ENCODE measurements at places on chromosomes 2 and 18.
A peak's percentile ranks its signal among the peaks of the same experiment; 100 is the strongest.

DNA sequence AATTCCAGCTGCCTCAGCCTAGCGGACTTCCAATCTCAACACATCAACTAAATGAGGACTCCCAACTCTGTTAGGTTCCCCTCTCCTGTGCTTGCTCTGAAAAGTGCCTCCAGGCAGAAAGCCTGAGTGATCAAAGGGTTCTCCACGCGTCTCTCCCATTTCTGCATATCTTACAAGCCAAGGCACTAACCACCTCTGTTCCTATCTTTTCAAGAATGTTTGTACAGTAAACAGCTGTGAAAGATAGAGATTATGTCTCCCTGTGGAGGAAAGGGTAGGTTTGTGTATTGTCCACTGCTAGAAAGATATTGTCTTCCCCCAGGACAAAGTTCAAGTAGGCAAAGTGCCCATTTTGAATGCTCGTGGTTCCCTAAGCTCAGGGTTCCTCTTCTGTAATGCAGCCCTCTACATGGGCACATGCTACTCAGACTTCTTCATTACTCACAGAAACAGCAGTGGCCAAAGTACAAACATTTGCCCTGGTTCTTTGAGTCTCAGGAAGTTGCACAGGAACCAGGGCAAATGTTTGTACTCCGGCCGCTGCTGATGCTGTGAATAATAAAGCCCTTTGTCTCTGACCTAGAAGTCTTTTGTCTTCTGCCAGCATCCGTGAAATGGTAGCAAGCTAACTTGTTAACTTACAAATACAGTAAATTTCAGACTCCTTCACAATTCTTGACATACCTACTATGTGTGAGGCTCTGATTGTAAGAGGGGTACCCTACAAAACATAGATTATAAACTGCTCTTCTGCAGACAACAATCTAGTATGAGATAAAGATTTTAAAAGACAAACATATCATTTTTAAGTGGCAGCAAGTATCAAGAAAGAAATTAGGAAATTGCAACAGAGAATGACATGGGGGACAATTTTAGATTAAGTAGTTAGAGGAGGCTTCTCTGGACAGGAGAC, 44.5 kb downstream of the PKDCC start:
- DNase-seq: peak; percentile 59

DNA sequence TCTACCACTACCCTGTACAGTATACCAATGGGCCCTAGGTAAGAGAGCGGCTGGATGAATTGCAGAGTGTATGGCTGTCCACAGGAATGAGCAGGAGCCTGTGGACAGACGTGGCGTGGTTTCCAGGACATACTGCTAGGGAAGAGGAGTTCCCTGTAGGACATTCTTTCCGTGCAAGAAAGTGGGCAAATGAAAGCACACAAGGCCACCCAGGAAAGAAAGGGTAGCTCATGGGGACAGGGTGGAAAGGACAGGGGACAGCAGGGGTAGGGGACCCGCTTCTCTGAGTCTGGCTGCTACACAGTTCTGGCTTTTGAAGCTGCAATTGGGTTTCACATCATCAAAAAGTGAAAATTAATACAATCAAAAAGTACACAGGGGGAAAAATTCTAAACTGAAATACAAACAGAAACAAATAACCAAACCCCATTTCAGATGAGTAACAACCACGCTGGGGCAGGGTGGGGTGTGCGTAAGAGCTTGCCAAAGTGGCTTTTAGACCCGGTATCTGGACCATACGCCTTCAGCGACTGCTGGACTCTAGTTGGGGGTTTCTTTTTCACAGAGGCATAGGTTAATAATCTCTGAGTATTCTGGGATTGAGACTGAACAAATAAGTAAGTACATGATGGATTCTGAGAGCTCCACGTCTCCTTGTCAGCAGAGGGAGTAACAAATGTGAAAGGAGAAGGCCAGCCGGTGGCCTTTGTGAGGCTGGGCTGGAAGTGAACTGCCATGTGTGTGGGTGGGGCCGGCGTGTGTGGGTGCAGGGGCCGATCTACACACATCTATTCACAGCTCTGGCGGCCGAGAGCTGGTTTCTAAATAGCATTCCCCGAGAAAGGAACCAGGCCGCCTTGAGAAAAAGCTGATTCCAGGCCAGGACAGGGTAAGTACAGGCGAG, 84.0 kb downstream of the HDAC4 start:
- peak; percentile 69 for DNase-seq

GRCh38 chr2:239704737-239705136, 303.9 kb upstream of the HDAC4 start:
- no peak for DNase-seq

DNA sequence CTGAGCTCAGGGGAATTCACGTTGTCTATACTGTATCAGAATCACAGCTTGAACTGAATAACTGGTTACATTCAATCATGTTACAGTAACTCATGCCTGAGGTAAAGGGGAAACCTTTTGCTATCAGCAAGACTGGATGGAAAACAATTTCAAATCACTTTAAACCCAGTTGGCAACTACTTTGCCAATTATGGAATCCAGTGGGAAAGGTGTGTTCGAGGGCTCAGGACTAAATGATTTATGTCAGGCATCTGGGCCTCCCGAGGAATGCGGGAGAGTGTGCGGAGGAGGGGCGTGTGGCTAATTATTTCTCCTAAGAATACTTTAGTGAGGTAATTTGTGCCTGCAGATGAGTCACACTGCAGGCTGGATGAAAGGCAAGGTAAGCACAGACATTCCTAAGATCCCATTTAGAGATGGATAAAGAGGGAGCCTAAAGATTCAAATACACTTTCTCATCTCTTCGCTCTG, 100.1 kb downstream of the HRH4 start:
- DNase-seq: no peak

- DNase-seq: peak; percentile 53
Measured at GRCh38 chr2:163794635-163795034, 58.8 kb upstream of the FIGN start.

GRCh38 chr2:202749477-202749876, 114.7 kb downstream of the FAM117B start:
- DNase-seq: peak; percentile 6

- DNase-seq: peak; percentile 100
Measured at GRCh38 chr2:197499594-197500502, at the start of the genes HSPD1 and HSPE1. TSS of gene HSPD1 (minus strand) at chr2:197499840. CDS start at chr2:197498848, 992 bp downstream. TSS of gene HSPE1 (plus strand) at chr2:197500379. CDS start at chr2:197500437, 58 bp downstream.

- no peak for DNase-seq
Measured at GRCh38 chr2:5683471-5683870, 8.7 kb upstream of the SOX11 start.

DNA sequence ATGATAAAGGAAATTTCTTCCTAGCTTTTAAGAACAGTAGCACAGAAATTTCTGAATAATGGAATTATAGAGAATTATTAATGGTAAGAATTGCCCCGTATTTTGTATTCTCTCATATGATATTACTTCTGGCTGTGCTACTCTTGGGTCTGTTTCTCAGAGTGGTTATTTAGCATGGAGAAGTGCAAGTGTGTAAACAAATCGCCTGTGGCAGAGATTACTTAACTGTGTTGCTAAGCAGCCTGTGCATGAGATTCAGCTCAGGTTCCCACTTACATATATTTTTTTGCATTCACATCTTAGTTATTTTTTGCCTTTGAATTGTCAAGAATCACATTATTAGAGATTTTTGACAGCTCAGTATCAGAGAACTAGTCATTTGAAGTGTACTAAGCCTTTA, 80.1 kb upstream of the NFATC1 start:
- no peak for DNase-seq

DNA sequence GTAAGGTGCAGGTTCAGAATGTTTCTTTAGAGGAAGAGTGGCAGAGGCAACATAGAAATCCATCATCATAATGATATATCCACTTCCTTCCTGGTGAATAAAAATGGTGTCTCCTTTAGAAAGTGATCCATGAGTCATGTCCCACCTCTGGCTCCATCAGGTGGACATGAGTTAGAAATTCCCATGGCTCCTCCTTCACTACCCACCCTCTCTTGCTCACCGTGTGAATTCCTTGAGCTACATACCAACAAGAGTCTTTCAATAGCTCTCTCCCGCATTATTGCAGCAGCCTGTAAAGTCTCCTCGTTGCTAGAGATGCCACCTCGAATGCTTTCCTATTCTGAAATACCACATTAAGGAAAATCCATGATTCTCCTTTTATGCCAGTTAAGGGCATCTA, 317.6 kb downstream of the LNPK start:
- DNase-seq: no peak

GRCh38 chr2:220417503-220417902, 790.1 kb downstream of the SLC4A3 start:
- DNase-seq: no peak

DNA sequence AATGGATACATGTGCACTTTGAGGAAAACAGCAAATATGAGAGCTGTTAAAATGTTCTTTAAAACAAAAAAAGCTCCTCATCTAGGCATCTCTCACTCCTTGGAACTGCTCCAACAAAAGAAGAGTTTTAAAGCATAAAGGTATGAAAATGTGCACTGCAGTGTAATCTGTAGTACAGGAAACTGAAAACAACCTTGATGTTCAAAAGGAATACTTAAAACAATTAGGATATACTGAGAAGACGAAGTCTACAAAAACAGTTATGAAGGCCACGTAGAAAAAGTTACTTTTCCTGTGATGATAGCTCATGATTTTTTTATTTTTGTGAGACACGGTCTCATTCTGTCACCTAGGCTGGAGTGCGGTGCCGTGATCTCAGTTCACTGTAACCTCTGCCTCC, 2.1 kb upstream of the GPR75 start:
- DNase-seq: no peak

- no peak for DNase-seq
Measured at GRCh38 chr2:176449852-176450251, 180.6 kb downstream of the MTX2 start.

GRCh38 chr2:225865468-225865867, 466.0 kb downstream of the NYAP2 start:
- peak; percentile 26 for DNase-seq

Data from fibroblast of pulmonary artery (primary cell).